ENCODE measurements at places on chromosomes 4 and X. TPM values are rescaled to one million over a fixed set of nuclear protein-coding genes. Genes with fewer than 3 reads are reported as not detected.

GRCh38 chrX:113009837-113010236, 169.2 kb upstream of the AMOT start:
- no peaks in the 10 kb centered on the region for H3K4me1 ChIP-seq
- H3K4me3 ChIP-seq: no peak overlapping the region
- H3K36me3 ChIP-seq: no peaks in the 10 kb centered on the region
- no peak overlapping the region for H3K27ac ChIP-seq
- no peaks in the 10 kb centered on the region for H3K27me3 ChIP-seq
- no peak for DNase-seq

Gene OTUD6A
- total RNA-seq: not detected

DNA sequence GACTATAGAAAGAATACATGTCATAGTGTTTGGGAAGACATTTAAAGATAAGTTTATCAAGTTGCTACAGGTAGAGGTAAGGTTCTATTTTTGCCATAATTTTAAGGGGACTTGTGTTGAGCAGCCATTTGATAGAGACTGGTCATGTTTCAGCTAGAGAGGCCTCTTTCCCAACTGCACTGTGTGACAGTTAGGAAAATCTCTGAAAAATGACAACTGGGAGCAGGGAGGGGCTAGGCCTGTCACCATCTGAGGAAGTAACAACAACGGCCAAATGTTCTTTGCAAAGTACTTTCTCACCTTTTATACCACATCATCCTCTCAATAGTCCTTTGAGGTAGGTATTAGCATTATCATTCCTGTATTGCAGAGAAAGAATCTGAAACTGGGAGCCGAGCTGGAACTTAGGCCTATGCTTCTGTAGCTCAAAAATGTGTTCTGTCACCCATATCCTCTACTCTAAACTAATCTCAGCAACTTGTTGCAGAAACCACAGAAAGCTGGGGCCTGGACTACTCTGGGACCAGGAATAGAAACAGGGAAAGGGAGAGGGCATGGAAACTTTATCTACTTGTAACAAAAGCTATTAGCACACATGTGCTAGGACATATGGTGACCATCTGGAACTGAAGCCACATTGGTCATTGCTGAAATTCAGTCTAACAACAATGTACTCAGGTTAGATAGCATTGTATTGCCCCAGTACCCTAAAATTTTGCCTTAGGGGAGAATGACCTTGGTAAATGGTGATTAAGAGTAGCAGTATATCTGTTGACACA, 198.9 kb downstream of the MID1IP1 start:
- no peak overlapping the region for H3K27ac ChIP-seq
- H3K4me1 ChIP-seq: no peaks in the 10 kb centered on the region
- no peaks in the 10 kb centered on the region for H3K36me3 ChIP-seq
- no peak for DNase-seq

DNA sequence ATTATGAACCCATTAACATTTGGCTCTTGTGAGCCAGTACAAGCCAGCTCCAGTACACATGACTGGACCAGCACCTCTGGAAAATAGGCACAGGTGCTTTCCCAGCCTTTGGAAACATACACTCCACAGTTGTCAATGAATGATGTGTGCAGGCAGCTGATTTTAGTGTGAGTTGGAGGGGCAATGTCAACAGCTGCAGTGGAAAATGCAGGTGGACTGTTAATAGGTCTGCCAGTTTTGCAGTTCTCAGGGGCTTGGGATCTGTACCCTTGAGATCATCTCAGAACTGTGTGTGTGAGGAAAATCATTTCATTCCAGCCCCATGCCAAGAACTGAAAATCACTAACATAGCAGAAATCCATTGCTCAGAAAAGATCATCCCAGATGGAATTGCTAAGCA, 81.7 kb upstream of the CHRDL1 start:
- H3K27ac ChIP-seq: no peak overlapping the region
- H3K4me3 ChIP-seq: no peak overlapping the region
- no peaks in the 10 kb centered on the region for H3K36me3 ChIP-seq
- DNase-seq: no peak

- no peaks in the 10 kb centered on the region for H3K36me3 ChIP-seq
- no peaks in the 10 kb centered on the region for H3K4me1 ChIP-seq
- H3K4me3 ChIP-seq: no peak overlapping the region
- DNase-seq: no peak
- H3K27ac ChIP-seq: no peak overlapping the region
These were observed 148.7 kb upstream of the MAD2L1 start for GRCh38 chr4:120215350-120215749.

Gene RHOXF1
- not detected for total RNA-seq
